DND-41 (cell line): ENCODE measurements at places on chromosomes 7 and 10.

DNA sequence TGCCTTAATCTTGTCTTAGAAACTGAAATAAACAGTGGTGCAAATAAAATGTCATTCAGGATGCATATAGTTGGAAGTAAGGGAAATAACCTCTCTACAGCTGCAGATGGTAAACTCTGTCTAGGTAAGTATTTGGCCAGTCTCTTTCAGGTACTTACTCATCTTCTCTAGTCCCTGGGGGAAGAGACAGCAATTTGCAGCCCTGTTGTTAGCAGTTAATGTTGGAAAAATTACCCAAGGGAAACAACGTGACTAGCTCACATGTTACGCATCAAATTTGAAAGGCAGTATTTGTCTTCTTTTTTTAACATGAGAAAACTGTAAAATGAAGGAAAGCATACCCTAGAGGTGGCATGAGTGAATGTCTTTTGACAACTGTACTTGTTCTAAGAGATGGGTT, 3.2 kb upstream of the HUS1 start:
- 0 out of 2 replicates have a peak, but pooled peaks cover 3% of the 10 kb centered on the region for H3K36me3 ChIP-seq
- DNase-seq: no peak
- peaks cover 14% of the 10 kb centered on the region; the same call in 1 of the 2 replicates for H3K4me1 ChIP-seq

GRCh38 chr10:77970869-77971803, 44.6 kb upstream of the DLG5 start:
- peaks cover 9% of the 10 kb centered on the region for H3K4me1 ChIP-seq
- peak; percentile 16 for DNase-seq
- H3K27me3 ChIP-seq: no peaks in the 10 kb centered on the region
- H3K4me3 ChIP-seq: no peak overlapping the region
- H3K27ac ChIP-seq: no peak overlapping the region

DNA sequence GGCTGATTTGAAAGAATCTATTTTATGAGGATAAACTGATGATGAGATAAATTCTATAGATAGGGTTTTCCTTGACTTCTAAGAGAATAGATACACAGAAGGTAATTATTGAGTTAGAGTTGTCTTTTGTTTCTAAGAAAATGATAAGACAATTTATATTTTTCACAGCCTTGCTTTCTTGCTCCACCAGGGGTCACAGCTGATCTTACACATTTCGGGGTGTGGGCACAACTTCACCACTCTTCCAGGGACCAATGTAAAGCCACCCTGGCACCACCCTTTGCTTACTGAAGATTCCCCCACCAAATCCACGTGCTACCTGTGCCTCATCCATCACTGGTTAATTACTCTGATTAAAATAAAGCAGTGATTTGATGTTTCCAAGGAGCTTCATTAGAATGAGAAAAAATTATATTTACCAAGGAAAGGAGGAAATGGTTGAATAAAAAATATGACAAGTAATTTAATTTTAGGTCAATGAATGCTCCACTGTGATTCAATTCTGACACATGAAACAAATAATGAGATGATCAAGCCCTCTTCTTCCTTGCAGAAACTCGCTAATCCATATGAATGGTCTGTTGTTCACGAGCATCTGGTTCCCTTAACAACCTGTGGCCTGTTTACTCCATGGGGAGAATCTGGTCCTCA, 177.3 kb upstream of the TNS3 start:
- H3K4me1 ChIP-seq: no peaks in the 10 kb centered on the region
- H3K27me3 ChIP-seq: no peaks in the 10 kb centered on the region
- no peak overlapping the region for H3K4me3 ChIP-seq
- H3K36me3 ChIP-seq: no peaks in the 10 kb centered on the region

DNA sequence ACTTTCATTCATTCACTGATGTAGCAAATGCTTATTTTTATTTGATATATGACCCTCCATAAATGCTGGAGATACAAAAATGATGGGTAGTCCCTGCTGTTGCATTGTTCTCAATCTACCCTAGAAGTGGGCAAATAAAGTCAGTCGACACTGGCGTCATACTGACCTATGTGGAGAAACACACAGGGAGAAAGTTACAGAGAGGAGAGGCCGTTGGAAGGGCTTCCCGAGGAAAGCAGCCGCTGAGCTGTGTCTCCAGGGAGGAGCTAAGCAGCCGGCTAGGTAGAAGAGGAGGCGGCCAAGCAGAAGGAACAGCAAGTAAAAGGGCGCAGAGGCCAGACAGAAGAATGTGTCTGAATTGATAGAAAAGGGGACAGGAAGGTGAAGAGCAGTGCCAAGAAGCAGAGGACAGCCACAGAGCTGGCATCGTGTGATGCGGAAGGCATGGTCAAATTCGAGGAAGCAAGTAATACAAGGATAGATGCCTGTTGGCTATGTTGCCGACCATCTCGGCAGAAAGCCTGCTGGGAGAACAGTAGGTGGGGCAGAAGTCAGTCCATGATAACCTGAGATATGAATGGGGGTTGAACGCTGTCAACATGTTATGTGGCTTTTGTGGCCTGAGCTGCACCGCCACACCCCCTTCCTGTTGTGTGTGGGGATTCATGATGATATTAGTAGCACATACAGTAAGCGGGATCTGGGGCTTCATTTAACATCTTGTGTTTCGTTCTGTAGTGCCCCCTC, 25.9 kb downstream of the ST8SIA6 start:
- no peaks in the 10 kb centered on the region for H3K36me3 ChIP-seq
- peak; percentile 71 for DNase-seq
- peak overlapping the region; percentile 52 for H3K4me3 ChIP-seq
- H3K27me3 ChIP-seq: peaks cover 18% of the 10 kb centered on the region
- peaks cover 17% of the 10 kb centered on the region for H3K4me1 ChIP-seq

- no peaks in the 10 kb centered on the region for H3K4me1 ChIP-seq
- no peak overlapping the region for H3K4me3 ChIP-seq
- no peaks in the 10 kb centered on the region for H3K36me3 ChIP-seq
- no peaks in the 10 kb centered on the region for H3K27me3 ChIP-seq
- H3K27ac ChIP-seq: no peak overlapping the region
- DNase-seq: no peak
Measured at GRCh38 chr7:34091321-34091917, 186.1 kb downstream of the BMPER start.

DNA sequence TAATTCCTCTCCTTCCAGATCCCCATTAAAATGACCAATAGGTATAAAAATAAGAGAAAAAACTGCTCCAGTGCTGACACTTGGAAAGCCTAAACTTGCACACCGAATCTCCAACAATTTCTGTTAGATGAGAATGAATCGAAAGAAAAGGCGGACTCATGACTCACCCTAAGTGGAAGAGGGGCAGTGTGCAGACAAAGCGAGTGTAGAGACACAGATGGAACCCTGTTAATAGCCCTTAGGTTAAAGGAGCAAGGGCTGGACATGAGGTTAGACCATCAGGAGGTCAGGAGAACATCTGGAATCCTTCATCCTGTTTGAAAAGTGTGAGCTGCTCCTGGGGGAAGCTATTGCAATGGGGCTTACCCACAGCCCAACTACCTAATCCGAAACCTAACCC, 103.4 kb upstream of the GLI3 start:
- DNase-seq: no peak
- H3K27me3 ChIP-seq: peaks cover 4% of the 10 kb centered on the region

DNA sequence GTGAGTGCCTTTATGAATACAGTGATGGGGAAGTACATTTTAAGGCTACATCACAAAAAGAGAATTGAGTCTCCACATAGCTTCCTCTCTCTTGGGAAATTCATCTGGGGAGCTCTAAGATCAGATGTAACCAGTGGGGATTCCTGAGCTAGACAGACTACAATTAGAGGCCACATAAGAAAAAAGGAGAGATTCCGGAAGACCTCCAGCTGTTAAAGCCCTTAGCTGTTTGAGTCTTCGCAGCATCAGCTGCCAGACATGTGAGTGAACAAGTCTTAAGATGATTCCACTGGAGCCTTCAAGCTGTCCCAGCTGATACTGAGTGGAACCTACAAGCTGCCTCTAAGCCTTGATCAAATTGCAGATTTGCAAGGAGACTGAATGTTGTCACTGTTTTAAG, 448.5 kb downstream of the NXPH1 start:
- H3K27ac ChIP-seq: no peak overlapping the region
- no peaks in the 10 kb centered on the region for H3K27me3 ChIP-seq

GRCh38 chr7:130379532-130379920, 768 bp upstream of the CPA1 start:
- no peaks in the 10 kb centered on the region for H3K4me1 ChIP-seq
- H3K27me3 ChIP-seq: no peaks in the 10 kb centered on the region
- DNase-seq: no peak
- no peak overlapping the region for H3K4me3 ChIP-seq

GRCh38 chr10:10662716-10663408, 354.8 kb upstream of the CELF2 start:
- no peaks in the 10 kb centered on the region for H3K4me1 ChIP-seq
- no peak overlapping the region for H3K27ac ChIP-seq
- H3K36me3 ChIP-seq: no peaks in the 10 kb centered on the region
- H3K4me3 ChIP-seq: no peak overlapping the region

GRCh38 chr10:17878896-17879295, 69.7 kb downstream of the MRC1 start:
- H3K4me1 ChIP-seq: no peaks in the 10 kb centered on the region
- H3K36me3 ChIP-seq: no peaks in the 10 kb centered on the region
- no peaks in the 10 kb centered on the region for H3K27me3 ChIP-seq

DNA sequence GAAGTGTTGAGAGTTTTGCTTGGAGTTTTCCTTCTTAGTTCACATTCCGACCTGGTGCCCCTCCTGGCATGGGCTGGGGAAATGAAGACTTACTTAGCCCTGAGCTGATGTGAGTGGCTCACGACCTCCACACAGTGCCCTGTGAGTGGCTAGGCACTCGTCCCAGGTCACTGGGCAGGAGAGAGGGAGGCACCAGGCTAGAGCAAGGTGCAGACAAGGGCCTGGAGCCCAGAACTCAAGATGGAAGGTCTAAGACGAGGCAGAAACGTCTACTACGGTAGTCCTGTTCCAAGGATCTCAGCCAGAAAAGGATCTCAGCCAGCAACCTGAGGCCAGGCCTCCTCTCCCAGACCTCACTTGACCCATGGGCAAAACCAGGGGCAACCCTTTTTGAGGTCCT, 22.4 kb downstream of the ANXA11 start:
- no peak overlapping the region for H3K4me3 ChIP-seq
- H3K27me3 ChIP-seq: no peaks in the 10 kb centered on the region
- DNase-seq: no peak
- peaks cover 7% of the 10 kb centered on the region for H3K4me1 ChIP-seq
- no peak overlapping the region for H3K27ac ChIP-seq

- DNase-seq: no peak
- no peak overlapping the region for H3K27ac ChIP-seq
Measured at GRCh38 chr10:82924711-82925110, 1049.7 kb downstream of the NRG3 start.

DNA sequence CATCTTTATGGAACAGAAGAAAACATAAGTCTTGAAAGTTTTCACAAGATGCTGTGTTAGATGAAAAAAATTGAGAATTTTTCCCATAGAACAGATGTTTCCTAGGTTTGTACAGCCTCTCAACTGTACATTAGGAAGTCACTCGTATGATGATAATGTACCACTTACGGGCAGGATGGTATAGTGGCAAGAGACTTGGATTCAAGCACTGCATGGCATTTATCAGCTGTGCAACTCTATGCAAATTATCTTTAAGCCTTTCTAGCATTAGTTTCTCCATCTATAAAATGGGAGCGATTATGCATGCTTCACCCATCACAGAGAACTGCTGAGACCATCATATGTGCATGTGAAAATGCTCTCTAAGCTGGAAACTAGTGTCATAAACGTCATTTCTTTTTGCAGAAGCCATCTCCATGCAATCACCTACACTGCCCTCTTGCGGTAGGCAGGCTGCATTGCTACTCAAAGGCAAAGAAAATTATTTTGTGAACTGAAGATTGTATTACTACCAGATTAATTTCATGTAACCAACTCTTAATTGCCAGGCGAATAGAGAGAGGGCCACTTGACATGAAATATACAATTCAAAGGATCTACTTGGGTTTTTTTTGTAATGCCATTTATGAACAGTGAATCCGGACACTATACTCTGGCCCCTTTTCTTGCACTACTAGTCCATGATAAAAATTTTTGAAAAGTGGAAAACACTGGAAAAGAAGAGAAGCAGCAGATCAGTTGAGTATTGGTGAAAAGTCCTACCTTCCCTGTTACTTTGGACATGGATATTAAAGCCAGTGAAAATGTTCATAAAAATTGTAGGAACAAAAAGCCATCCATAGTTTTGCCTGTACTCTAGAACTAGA, 102.3 kb downstream of the JAZF1 start:
- no peak overlapping the region for H3K4me3 ChIP-seq
- peak; percentile 45 for DNase-seq
- H3K36me3 ChIP-seq: no peaks in the 10 kb centered on the region
- no peaks in the 10 kb centered on the region for H3K27me3 ChIP-seq

GRCh38 chr7:139125657-139126056, 16.1 kb upstream of the ZC3HAV1 start:
- H3K36me3 ChIP-seq: no peaks in the 10 kb centered on the region
- H3K27me3 ChIP-seq: no peaks in the 10 kb centered on the region
- no peak overlapping the region for H3K27ac ChIP-seq
- no peak for DNase-seq

DNA sequence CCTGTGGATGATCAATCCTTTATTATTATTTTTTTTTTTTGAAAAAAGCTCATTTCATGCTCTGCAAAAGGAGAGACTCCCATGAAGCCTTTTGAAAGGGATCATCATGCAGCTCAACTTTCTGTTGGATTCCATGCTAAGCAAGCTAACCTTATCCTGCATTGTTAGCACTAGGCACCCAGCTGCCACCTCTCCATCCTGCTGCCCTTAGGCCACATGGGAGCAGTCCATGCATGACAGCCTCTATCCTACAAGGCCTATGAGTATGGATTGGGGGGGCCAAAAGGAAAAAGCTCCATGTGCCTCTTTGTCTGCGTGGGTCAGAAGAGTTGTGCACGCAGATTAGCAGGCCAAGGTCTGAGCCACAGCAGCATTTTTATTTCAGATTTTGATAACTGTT, 19.2 kb downstream of the SMNDC1 start:
- no peaks in the 10 kb centered on the region for H3K4me1 ChIP-seq
- peaks cover 47% of the 10 kb centered on the region for H3K36me3 ChIP-seq
- DNase-seq: no peak
- no peaks in the 10 kb centered on the region for H3K27me3 ChIP-seq
- H3K27ac ChIP-seq: no peak overlapping the region
- H3K4me3 ChIP-seq: no peak overlapping the region

DNA sequence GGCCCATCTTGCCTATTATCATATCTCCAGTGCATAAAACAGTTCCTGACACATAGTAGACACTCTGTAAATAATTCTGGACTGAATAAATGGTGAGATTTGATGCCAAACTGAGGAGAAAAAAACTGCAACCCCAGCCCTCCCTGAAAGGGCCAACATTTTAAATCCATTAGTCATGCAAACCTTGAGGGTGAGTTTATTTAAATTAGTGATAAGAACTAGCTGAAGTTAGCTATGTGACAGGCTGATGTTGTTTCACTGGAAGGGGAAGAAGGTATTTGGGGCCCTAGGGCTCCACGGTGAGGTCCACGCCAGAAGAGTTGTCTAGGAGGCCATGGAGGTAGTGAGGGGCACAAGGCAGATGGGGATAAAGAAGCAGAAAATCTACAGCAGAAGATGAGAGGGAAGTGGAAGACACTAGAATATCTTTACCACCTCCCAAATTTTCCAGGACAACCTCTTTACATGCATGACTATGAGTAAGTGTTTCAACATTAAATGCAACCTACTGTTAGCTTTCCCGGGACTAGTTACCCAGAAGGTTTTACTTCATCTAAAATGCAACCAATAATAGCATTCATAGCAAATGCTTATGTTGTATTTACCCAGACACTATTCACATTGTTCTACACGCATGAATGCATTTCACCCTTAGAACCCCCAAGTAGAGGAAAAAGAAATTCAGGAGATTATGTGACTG, 183.2 kb upstream of the LYZL1 start:
- no peaks in the 10 kb centered on the region for H3K36me3 ChIP-seq
- DNase-seq: no peak
- H3K27me3 ChIP-seq: no peaks in the 10 kb centered on the region
- H3K4me3 ChIP-seq: no peak overlapping the region
